ENCODE measurements at places on chromosomes 16 and 17.
A peak's percentile ranks its signal among the peaks of the same experiment; 100 is the strongest.

- no peak for DNase-seq
Measured at GRCh38 chr16:72222503-72222902, 50.5 kb upstream of the PMFBP1 start.

- no peak for DNase-seq
Measured at GRCh38 chr16:79061181-79061580, 539.4 kb downstream of the MAF start.

- DNase-seq, result no peak
Measured at GRCh38 chr17:77637818-77638575, 320.5 kb upstream of the TNRC6C start.

DNA sequence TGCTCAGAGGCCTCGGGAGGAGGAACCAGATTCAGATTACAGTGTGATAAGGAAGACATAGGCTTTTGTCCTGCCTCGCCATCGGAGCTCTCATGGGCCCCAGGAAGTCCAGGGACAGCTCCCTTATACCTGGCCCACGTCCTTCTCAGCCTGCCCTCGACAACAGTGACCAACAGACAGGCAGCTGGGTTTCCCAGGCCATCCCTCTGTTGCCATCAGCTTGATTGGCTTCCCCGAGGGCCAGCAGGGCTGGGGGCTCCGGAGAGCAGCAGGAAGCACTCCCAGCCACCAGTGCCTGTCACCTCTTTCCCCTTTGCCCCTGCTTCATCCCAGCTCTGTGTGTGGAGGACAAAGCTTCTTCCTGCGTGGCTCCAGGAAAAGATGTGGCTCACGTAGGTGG is 17.6 kb downstream of the CD300A start:
- DNase-seq, result no peak

DNA sequence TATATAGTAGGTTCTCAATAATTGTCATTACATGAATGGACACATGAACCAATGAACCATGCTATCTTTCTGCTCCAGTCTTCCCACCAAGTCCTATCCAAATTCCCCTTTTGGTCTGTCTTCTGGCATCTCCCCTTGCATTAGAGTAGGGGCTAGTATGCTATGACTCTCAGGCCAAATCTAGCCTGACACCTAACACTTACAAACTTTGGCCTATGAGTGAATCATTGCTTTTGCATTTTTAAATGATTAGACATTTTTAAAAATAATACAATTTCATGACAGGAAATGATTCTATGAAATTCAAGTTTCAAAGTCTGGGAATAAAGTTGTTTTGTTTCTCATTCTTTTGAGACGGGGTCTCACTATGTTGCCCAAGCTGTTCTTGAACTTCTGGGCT is 102.5 kb upstream of the MAF start:
- DNase-seq, result no peak

DNA sequence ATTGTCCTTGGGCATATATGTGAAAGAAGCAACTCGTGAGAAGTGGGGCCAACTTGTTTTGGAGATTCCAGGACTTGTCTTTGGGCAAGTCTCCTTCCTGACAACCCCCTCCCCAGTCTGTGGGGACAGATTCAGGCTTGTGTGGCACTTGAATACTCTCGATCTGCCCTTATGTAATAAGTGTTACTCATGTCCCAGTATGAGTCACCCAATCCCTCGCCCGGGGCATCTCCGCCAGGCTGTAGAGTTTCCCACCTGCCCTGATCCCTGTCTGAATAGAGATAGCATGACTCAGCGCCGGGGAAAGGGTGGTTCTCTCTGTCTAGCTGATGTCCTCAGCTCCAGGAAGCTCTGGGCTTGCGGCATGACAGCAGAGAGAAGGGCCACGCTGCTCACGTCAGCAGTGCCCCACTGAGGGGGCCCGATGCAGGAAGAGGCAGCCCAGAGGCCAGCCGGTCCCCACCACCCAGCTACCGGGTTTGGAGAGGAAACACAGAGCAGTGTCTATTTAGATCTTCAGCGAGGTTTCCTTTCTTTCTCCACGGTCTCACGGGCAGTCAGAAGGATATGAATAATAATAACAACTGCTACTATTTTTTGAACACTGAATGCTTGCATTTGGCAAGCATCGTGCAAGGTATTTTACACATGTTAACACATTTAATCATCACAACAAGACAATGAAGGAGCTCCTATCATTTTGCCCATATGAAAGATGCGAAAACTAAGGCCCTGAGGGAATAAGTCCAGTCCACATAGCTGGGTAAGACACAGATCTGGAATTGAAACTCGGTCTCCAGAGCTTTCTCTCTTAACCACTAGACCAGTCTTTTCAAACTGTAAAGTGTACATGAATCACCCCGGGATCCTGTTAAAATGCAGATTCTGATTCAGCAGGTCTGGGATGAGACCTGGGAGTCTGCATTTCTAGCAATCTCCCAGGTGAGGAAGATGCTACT is 426.7 kb upstream of the MAF start:
- DNase-seq, result peak; percentile 59

DNA sequence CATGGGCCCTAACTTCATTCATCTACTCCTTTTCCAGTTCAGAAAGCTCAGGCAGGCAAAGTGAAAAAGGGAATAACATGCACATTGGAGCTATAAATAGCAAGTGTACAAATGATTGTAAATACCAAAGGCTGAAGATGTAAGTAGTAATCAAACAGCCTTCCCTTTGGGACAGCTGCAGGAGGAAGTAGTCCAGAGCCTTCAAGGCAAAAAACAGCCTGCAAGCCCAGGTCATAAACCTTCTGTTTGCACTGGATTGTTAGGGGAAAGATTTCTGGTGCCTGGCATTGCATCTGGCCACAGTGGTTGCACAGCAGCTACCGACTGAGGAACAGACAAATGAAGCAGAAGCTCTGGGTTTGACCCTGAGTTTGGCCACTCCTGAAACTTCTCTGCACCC is 98.6 kb upstream of the PMFBP1 start:
- DNase-seq, result no peak

- DNase-seq, result no peak
Measured at GRCh38 chr16:51898872-51899271, 648.1 kb downstream of the TOX3 start.

Measured in suppressor macrophage treated with lipopolysaccharide for 4 hours (primary cell).